DMS153 (cell line): ENCODE measurements at places on chromosomes 7 and 10.

DNA sequence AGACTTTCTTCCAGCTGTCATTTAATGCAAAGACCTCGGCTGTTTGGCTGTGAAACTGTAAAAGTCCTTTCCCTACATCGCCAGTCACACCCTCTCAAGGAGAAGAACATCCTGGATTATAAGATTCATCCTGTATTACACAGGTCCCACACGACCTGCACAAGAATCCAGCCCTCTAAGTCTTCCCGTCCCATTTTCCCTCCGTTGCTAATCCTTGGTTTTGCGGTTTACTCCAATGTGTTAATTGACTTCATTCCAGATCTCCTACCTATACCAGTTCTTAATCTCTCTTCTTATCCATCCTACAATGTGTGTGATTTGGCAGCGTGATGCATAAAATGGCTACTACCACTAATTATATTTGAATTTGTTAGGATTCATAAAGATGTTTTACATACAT, 110.4 kb downstream of the COL28A1 start:
- no peak for DNase-seq

- DNase-seq, result no peak
Measured at GRCh38 chr7:121957626-121958025, 84.7 kb downstream of the PTPRZ1 start.

GRCh38 chr7:150398965-150399320, 19.8 kb downstream of the ZNF775 start:
- no peak for DNase-seq

- no peak for DNase-seq
Measured at GRCh38 chr10:6470894-6471618, 109.0 kb downstream of the PRKCQ start.

GRCh38 chr10:103225939-103226338, 19.7 kb upstream of the RPEL1 start:
- DNase-seq, result no peak

GRCh38 chr7:105799677-105800076, 76.7 kb downstream of the ATXN7L1 start:
- no peak for DNase-seq

GRCh38 chr7:120272261-120272660, 714 bp upstream of the KCND2 start:
- peak; percentile 41 for DNase-seq

GRCh38 chr10:103580430-103580829, 86.9 kb downstream of the NEURL1 start:
- no peak for DNase-seq

DNA sequence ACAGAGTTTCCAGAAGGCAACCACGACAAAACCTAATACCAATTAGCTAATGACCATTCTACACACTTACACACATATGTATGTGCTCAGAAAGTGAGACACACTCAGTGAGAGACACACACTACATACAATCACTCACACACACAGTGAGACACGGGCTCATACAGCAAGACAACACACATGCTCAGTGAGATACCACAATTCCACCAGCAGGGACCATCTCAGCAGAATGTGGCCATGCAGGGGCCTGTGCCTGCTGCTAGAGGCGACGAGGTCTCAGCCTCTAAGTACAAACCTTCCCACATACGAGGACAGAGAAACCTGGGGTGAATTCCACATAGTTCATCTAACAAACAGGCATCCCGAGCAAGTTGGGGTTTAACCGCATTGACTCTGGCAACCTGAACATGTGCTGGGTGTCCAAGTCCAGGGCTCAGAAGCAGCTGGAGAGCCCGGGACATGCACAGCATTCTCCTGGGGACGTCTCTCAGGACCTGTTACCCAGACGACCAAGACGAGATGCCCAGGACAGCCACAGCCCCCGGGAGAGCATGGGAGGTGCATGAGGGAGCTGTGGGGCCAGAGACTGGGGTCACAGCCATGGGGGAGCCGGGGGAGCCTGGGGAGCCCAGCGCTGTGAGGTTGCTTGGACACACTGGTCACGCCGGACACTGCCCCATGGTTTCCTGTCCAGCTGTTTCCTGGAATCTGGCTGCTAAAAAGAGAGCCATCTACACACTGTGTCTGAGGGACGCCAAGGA, 523.6 kb downstream of the PTPRN2 start:
- no peak for DNase-seq

DNA sequence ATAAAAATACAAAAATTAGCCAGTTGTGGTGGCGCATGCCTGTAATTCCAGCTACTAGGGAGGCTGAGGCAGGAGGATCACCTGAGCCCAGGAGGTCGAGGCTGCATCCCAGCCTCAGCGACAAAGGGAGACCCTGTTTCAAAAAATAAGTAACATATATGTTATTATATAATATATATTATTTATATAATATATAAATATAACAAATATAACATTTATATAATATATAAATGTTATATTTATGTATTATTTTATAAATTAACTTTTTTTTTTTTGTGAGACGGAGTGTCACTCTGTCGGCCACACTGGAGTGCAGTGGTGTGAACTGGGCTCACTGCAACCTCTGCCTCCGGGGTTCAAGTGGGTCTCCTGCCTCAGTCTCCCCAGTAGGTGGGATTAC, 1.5 kb upstream of the POR start:
- DNase-seq, result no peak

- DNase-seq, result no peak
Measured at GRCh38 chr10:86681722-86682386, 13.5 kb downstream of the LDB3 start.

GRCh38 chr7:12107841-12108254, 103.2 kb upstream of the TMEM106B start:
- no peak for DNase-seq

GRCh38 chr10:24390146-24390700, 181.3 kb downstream of the KIAA1217 start:
- no peak for DNase-seq
